CD4-positive, alpha-beta T cell treated with Interleukin-15 for 1 hour (primary cell): ENCODE measurements at places on chromosomes 6 and 20.

DNA sequence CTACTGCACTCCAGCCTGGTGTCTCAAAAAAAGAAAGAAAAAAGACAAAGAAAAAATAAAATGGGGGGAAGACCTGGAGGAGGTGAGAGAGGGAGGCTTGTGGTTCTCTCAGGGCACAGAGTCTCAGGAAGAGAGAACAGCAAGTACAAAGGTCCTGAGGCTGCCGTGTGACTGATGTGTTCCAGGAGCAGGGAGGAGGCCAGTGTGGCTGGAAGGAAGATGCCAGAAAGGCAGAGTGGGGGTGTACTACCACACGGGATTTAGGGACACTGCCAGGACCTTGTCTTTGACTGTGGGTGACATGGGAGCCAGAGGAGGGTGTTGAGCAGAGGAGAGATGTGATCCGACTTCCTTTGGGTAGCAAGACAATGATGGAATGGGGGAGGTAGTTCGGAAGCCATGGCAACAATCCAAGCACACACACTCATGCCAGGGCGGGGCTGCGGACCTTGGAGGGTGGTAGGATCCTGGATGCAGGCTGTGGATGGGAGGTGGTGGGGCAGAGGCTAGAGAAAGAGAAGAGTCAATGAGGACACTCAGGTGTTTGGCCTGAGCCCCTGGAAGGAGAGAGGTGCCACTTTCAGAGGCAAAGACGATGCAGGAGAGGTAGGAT is 136.4 kb upstream of the PTPN1 start:
- no peak for DNase-seq

GRCh38 chr6:41976794-41977484 is 35.3 kb upstream of the CCND3 start:
- no peak for DNase-seq

DNA sequence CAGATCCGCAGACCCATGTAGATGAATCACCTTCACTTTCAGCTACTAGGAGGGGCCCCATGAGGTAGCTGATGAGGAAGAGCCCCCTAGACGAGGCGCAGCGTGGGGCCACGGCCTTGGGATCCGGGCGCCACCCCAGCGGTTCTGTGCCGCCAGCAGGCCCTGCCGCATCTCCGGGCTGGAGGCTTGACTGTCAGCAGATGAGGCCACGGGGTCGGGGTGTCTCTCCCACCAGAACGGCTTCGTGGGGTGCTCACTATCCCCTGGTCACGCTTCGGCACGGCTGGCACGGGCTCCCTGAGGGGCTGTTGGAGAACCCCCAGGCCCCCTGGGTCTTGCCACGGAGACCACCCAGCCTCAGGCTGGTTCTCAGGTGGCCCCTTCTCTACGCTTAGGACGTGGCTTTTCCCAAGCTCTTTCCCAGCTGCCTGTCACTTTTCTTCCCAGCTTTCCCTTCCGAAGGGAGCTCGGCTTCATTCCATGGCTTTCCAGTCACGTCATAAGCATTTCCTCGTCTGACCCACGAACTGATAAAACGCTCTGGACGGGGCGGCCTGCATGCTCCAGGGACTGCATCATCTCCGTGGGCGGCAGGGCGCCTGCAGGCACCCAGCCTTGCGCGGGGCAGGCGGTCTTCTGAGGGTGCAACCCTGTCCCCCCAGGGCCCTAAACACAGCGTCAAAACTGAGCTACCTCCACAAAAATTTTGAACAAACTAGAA is 85.9 kb downstream of the THBS2 start:
- peak; percentile 10 for DNase-seq

DNA sequence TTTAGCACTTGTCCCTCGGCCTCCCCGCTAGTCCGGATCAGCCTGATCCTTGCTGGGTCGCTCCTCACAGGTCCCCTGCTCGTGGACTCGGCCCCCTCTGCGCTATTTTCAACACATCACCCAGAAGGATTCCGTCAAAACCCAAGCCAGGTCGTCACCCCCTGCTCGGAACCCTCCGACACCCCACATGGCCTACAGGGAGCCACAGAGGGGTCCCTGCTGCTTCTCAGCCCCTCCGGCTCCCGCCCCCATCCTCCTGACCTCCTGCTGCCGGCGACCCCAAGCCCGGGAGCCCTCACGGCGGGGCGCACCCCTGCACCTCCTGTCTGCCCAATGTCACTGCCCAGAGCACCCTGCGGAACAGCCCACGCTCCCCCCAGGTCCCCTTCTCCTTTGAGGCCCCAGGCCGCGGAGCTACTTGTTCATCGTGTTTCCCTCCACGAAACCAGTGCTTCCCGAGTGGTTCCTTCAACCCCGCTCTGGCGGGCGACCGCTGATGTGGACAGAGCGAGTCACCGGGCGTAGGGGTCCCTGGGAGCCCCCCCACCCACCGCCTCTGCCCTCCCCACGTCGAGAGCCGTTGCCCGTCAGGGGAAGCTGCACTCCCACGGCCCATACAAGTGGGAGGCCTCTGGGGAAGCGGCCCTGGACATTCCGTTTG is 638 bp upstream of the MYL9 start:
- no peak for DNase-seq

GRCh38 chr20:4512891-4513550 is 208.7 kb upstream of the PRND start:
- DNase-seq, result no peak

GRCh38 chr6:132456700-132457143 is 55.4 kb upstream of the MOXD1 start:
- DNase-seq, result no peak

- no peak for DNase-seq
Observed at GRCh38 chr6:158497620-158498019, 62.3 kb upstream of the TMEM181 start.

GRCh38 chr20:8254911-8255582 is 123.0 kb downstream of the PLCB1 start:
- DNase-seq, result no peak

DNA sequence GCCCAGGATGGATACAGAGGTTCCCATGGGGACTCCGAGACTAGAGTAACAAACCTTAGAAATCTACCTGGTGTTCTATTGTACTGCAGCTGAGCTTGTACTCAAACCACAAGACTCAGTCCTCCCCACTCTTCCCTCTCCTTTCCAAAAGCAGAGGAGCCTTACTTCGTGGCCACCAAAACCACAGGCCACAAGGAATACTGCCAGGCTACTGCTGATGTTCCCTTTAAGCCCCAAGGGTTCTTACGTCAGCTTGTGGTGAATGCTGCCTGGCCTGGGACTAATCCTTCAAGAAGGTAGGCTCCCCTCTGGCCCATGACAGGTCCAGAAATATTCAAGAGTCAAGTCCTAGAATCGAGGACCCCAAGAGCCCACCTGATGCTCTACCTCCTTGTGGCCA is 10.5 kb upstream of the DEFB128 start:
- no peak for DNase-seq

DNA sequence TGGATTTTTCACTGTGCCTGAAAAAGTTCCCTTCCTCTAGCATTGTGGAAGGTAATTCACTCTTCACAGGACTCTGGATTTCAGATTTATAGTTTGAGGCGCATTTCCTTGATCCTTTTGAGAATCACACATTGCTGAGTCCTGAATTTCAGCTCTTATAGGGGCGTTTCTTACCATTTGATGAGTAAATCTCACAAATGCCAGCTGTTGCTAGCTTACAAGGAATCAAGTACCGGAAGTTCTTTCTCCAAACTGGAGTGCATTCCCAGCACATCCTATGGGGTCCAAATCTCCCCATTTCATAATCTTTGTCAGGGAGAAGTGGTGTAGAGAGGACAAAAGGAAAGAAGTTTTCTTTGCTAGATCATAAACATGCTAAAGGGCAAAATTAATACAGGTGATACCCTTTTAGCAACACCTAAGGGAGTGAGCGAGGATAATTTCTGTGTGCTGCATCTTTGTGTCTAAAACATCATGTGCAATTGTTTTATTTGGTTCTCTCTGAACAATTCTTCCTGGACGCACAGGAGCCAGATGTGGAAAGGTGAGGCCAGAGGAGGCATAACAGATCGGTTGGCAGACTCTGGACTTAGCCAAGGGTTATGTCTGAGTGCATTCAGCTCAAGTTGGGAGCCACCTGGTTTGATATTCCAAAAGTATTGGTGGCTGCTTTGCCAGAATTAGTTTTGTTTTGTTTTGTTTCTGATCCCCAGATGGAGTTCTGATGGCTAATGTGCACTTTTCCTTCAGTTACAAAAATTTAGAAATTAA is 37.4 kb upstream of the EYA2 start:
- no peak for DNase-seq

DNA sequence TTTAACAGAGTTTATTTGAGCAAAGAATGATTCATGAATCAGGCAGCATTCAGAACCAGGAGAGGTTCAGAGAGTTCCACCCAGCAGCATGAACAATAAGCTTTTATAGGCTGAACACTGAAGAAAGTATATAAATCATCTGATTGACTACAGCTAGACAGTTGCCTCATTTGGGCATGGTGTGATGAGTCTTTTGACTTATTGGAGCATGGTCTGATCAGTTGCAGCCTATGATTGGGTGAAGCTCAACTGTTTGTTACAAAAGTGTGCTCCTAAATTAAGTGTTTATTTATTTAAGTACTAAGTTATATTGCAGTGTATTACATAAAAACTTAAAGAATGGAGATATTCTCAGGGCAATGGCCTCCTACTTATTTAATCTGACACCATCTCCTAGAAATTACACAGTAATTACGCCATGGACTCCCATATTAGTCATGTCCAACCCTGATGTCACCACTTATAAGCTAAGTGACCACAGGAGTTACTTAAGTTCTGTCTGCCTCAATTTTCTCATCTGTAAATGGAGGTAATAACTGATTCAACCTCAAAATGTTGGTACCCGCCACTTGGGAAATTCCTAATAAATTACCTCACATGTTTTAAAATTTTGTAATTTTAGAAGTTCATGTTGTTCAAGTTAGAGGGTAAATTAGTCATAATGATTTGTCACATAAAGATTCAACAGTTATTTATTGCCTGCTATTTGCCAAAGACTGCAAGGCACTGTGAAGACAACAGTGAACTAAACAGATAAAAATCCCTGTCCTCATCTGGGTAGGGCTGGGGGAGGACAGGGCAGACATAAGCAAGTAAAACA is 15.2 kb upstream of the ROS1 start:
- no peak for DNase-seq

GRCh38 chr6:31393932-31394331 is 9.5 kb upstream of the MICA start:
- no peak for DNase-seq

DNA sequence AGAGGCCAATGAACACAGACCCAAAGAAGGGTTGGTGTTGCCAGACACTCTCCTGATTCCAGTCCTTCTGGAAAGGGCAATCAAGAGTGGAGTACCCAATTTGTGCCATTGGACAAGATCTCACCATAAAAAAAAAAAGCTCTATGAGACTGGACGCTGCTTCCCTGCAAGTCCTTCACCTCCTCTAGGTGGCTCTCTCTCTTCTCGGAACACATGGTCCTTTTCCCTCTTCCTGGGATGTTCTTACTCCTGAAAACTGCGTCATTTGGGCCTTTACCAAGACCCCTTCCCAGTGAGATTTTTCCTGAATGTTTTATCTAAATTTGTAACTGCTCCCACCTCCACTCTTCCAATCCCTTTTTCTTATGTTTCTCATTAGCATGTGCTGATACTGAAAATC is 280.8 kb downstream of the FOXA2 start:
- no peak for DNase-seq

DNA sequence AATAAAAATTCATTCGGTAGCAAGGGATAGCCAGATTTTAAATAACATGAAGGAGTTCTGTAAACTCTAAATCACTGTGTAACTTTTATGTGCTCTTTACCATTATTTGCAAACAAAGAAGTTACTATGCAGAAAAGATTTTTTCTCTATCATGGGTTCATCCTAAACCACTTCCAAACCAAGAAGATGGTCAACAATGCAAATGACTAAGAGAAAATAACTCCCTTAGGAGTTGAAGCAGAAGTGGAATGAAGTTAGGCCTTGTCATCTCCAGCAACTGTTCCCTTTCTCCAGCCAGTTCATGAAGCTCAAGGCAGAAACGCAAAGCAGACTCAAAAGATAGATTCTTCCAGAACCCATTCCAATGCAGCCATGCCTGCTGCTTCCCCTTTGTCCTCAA is 66.0 kb downstream of the MBOAT1 start:
- DNase-seq, result no peak

DNA sequence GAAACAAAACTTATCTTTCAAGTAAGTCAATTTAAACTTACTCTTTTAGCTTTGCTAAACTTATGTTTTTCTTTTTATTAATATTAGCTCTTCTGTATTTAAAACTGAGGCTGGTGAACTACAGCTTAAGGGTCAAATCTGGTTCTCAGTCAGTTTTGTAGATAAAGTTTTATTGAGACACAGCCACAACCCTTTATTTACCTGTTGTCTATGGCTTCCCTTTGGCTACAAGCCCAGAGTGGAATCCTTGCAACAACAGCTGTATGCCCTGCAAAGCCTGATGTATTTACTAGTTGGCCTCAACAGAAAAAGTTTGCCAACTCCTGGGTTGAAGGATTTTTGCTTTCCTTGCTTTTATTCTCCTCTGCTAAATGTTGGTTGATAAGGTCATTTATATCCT is 491.4 kb upstream of the RNF217 start:
- DNase-seq, result no peak

DNA sequence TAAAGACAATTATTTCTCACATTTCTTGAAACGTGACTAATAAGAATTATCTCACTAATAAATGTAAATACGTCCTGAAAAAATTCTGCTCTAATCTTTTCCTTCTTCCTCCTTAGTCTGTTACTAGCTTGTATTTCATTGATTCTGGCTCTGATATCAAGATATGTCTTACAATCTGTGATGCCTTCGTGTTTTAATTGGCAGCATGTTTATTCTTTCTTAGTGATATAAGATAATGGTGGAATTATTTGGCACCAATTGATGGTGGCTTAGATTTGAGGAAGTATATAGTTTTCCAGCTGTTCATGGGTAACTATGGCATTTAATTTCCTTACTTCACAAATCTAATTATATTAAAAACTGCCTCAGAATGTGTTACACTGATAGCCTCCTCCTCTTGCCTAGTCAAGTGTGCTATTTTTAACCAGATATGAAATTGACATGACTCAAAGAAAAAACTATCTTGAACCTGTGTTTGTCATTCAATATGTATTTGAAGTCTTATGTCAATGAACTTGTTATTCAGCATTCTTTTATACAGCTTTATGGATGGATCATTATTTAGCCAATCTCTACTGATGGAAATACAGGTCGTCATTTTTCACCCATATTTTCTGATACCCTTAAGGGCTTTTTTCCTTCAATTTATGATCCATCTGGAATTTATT is 5.3 kb downstream of the CCNC start:
- no peak for DNase-seq

DNA sequence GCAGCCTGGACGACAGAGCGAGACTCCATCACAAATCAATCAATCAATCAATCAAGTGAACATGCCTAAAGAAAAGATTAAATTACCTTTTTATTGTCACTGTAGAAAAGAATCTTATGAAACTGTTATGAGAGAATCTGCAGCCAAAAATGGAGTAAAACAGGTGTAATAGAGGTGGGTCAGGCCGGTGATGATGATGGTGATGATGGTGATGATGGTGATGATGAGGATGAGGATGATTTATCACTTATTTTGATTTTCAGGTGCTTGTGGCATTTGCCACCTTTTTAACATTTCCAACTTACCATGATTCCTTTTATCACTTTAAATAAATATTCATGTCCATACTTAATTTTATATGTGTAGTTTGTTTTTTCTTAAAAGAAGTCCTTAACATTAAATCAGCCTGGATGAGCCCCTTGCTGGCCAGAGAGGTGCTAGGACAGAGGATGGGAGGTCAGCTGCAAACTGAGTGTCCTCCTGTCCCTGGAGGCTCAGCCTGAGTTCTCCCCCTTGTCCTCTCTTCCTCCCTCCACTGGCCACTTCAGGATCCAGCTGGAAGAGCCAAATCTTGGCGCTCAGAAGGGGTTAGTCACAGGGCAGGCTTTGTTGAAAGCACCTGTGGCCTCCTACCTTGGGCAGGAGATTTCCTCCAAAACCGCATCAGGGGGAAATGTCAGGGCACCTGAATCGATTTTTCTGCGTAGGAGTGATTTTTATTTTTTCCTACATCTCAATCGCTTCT is 32.6 kb downstream of the SLC2A10 start:
- DNase-seq, result no peak
